NCI-H1105 (cell line): ENCODE measurements at places on chromosomes 12 and 14.

GRCh38 chr12:5456906-5457305 is 25.0 kb downstream of the NTF3 start:
- no peak for DNase-seq

GRCh38 chr14:74570696-74571095 is 41.3 kb downstream of the LTBP2 start:
- DNase-seq: no peak

DNA sequence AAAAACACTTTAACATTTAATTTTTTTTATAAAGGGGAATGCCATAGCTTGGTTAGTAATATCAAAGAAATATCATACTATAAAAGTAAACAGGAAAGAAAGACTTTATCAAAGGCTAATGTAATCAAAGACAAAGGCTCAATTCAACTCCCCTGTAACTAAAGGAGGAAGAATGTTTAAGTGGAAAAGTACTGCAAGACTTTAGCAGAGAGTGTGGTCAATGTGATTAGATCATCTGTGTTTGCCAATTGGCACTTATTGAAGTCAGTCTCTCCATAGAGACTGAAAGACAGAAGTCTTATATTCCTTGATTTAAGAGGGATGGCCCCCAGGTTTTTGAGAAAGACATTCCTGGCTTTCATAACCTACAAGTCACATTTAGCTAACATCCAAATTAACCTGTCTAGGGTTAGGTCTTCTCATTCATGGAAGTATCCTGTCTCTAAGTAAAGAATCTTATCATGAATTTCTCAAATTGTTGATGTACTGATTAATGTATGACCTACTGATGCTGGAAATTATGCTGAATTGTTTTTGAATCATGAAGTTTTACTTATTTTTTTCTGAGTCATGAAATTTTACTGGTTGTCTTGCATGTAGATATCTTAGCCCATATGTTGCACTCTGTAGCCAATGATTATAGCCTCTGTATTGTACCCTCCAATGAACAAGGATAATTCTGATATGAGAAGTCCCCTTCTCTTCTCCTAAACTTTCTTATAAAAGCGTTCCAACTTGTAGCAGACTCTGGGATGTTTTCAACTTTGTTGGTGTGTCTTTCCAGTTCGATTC is 65.4 kb downstream of the ATXN7L3B start:
- no peak for DNase-seq

DNA sequence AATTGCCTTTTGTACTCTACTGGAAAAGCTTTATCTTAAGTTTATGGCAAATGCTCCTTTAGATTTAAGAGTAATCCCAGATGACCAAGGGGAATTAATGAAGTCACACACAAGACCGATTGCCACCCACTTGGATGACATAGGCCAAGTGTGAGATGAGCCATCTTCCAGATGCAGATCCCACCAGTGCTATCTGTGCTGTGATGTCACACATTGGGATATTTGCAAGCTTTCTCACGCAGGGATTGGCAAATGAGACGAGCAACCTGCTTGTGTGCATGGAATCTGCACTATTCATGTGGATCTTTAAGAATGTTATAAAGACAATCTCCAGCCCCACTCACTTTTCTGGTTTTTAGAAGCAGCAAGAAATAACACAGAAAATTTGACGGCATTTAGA is 602.1 kb upstream of the TMEM132C start:
- no peak for DNase-seq

GRCh38 chr14:68911594-68912227 is 67.4 kb downstream of the ACTN1 start:
- peak; percentile 66 for DNase-seq

DNA sequence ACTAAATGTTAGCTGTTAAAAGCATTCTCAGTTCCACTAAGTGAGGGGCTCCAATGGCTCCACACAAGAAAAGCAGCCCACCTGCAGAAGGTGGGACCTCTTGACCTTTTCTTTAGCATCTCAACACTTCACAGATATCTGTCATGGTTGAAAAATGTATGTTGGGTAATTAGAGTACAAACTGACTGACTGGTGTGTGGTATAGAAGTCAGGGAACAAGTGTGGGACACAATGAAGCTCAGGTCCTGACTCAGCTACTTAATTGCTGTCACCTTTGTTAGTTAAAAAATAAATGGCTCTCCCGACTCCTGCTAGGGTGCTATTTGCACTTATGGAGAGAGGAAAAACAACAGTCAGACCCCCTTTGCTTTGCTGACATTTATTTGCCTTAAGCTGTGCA is 299.0 kb downstream of the TTC6 start:
- no peak for DNase-seq

DNA sequence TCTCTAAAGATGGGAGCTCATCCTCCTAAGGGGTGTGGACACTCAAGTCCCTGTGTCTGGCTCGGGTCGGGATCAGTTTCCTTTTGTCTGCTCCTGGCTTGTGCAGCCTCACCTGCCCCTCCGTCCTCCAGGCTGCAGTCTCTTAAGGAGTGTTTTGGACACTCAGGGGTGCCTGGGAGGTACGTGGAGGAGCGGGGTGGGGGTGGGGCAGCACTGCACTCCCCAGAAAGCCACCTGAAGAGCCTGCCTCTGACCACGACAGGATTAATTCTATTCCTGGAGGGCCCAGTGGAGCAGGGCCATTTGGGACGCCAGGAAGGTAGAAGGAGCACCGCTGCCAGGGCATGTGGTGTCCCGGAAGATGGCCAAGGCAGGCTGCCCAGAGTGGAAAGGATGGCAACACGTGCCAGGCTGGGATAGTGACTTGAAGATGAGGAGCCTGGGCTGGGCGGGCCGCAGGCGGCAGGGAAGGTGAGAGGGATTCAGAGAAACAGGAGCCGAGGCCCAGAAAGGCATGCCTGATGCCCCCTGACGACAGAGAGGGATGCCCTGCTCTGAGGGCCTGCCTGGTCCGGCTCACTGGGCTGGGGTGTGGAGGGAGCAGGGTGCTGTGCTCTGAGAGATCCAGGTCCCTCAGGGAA is 14.8 kb upstream of the LRTM2 start:
- DNase-seq: no peak

DNA sequence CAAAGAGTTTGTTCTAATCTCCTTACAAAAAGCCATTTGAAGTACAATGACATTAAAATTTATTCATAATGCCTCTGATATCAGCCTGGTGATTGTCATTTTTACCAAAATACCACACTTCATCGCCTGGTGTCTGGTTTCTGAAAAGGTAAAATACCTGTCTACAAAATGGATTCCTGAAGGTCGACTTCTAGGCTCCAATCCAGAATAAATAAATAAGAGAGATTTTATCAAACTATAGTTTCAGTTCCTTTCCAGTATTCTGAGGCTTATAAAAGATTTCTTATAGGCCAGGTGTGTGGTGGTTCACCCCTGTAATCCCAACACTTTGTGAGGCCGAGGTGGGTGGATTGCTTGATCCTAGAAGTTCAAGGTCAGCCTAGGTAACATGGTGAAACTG is 340.7 kb downstream of the SLC16A7 start:
- DNase-seq: no peak

DNA sequence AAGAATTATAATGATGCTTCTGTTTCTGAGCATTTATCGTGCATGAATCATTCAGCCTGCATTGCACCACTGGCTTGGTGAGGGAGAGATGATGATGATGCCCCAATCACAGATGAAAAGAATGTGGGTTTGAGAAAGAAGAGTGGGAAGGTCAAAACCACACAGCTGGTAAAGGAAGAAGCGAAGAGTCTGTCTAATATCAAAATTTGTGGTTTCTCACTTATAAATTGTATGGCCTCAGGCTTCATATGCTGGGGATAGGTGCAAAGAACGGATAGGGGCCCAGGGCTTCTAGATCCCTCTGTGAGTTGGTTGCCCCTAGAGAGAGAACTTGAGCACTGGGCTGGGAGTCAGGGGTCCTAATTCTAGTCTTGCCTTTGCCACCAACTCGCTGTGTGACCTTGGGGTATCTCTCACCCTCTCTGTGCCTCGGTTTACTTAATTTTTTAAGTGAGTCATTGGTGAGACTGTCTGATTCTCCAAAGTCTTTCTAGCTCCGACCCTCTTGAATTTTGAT is 2.2 kb downstream of the OASL start:
- no peak for DNase-seq

DNA sequence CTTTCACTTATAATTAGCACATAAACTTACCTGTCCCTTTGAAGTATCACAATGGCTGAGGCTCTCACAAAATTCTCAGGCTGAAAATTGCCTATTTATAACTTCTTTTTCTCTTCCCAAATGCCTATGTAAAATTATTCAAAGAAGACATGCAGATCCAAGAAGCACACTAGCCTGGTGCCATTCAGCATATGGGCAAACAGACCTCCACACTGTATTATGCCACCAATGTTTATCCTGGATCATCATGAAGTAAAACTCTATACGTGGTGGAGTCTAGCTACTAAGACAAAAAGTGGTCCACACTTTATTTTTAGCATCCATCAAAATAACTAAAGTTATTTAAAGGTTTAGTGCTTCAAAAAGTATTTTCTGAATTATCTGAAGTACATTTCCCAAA is 15.8 kb downstream of the TC2N start:
- DNase-seq: no peak

DNA sequence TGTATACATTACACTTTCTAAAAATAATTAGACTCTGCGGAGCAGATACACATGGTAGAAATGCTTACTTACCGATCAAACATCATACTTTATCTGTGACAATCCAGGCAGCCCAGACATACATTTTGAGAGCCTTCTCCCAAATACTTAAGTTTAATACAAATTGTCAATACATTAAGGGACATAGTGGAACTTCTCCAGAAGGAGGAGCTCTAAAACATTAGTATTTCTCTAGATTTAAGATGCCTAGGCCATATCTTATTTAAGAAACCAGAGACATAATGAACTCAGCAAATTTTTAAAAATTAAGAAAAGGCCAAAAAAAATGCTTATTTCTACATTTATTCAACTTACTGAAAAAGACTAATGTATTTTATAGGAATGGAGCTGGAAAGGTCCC is 16.1 kb downstream of the ACSM4 start:
- DNase-seq: no peak

- DNase-seq: no peak
Observed at GRCh38 chr12:6444704-6445688, at the start of gene CD27. TSS of gene CD27 (plus strand) at chr12:6444955. CDS start at chr12:6445096, 141 bp downstream.

DNA sequence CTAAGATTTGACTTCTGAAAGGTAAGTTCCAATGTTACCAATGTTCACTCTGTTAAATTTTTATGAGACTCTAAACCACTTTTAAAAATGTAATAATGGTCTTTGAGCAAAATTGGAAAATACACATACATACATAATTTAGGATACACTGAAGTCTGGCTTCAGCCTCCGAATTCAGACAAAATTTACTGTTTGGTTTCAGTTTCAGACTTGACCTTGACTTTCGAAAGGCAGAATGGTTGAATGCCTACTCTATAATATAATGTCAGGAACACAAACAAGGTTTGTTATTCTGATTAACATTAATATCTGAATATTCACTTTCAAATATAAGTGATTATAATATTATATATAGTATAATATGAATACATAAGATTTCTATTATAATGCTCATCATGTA is 74.1 kb upstream of the KRAS start:
- DNase-seq: no peak

DNA sequence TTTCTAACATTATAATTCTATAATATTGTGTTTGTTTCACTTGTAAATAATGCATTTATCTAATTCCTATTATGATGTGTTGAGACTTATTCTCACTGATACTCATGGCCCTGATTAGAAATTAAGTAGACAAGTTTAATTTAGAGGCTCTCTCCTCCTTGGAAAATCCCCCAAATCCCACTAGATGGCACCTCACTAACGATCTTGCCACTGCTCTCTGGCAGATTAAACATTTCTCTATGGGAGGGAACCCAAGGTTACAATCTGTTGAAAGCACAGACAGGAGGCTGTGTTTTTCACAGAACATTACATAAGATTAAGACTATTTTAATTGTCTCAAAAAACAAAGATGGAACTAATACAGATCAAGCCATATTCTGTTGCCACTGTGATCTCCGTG is 318.7 kb downstream of the LRFN5 start:
- peak; percentile 62 for DNase-seq

DNA sequence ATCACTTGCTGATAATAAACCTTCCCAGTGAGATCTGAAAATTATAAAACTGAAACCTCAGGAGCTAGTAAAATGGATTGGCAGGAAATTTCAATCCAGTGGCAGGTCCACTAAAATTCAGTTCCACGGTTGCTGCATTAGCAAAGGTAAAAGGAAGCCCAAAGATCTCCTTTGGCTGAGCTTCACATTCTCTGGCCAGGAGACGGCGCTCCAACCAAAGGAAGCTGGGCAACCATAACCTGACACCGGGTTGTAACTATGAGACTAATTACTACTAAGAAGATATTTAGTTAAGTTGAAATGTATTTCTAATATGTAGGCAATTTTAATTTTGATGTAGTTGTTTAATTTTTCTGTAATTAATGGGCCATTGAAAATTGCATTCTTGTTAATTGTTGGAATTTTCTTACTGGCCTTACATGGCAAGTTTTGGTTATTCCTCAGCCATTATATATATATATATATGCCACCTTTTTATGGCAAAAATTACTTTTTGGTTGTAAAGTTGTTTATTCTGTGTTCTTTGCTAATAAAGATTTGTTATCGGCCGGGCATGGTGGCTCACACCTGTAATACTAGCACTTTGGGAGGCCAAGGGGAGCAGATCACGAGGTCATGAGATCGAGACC is 17.0 kb downstream of the OR8S1 start:
- peak; percentile 11 for DNase-seq

DNA sequence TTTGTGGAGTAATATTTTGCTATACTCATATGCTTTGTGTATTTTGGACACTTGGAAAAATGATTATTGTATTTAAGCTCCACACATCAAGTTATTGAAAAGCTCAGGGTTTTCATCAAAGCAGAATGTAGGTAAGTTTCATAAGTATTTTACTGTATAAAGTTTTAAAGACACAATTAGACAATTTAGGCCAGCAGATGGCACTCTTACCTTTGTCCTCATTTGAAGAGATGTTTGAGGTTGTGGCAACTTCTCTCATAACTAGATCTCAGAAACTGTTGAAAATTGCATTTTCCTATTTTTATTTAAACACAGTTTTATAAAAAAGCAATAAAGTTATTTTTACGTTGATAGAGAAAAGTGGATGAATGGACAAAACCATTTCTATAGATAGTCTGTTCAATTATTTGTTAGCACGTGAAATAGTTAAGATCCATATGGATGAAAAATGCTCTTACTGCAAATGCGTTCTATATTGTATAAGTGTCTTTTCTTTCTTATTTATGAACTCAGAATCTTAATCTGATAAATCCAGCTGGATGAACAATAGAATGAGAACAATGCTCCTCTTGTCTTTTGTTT is 300.0 kb downstream of the AEBP2 start:
- peak; percentile 55 for DNase-seq

- peak; percentile 40 for DNase-seq
Observed at GRCh38 chr12:95790033-95790916, at the start of gene NTN4. TSS of gene NTN4 (minus strand) at chr12:95790764. CDS start at chr12:95790309, 455 bp downstream.

GRCh38 chr12:50087995-50088394 is 2.9 kb downstream of the SMARCD1 start:
- no peak for DNase-seq

- no peak for DNase-seq
Observed at GRCh38 chr12:101829639-101830366, 956 bp downstream of the GNPTAB start.

- DNase-seq: no peak
Observed at GRCh38 chr12:24821691-24822090, 127.2 kb downstream of the BCAT1 start.

GRCh38 chr12:28177461-28177860 is 12.8 kb upstream of the CCDC91 start:
- DNase-seq: no peak
